Ascending aorta (tissue), 2 donors: ENCODE measurements at places on chromosomes 3 and 15. TPM values are rescaled to one million over a fixed set of nuclear protein-coding genes. Genes with fewer than 3 reads are reported as not detected.

The GRIP2 gene
- 0.21 TPM for total RNA-seq

The HESX1 gene
- total RNA-seq: not detected

- no peak for DNase-seq
These were observed 1.1 kb upstream of the WDR82 start for GRCh38 chr3:52279596-52279995.

- no peak for DNase-seq
These were observed 58.8 kb upstream of the FAM3D start for GRCh38 chr3:58725326-58725853.

DNA sequence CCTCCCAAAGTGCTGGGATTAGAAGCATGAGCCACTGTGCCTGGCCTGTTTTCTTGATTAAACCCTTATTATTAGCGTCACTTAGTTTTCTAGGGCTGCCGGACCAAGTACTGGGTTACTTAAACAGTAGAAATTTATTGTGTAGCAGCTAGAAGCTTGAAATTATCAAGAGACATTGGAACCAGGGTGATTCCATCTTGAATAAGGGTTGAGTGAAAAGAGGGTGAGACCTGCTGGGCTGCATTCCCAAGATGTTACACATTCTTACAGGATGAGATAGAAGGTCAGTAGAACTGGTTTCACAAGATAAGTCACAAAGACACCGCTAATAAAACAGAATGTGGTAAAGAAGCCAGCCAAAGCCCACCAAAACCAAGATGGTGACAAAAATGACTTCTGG lies 18.6 kb upstream of the FSTL1 start:
- DNase-seq: no peak

GRCh38 chr3:64398006-64398405 lies 172.7 kb upstream of the PRICKLE2 start:
- no peak for DNase-seq

DNA sequence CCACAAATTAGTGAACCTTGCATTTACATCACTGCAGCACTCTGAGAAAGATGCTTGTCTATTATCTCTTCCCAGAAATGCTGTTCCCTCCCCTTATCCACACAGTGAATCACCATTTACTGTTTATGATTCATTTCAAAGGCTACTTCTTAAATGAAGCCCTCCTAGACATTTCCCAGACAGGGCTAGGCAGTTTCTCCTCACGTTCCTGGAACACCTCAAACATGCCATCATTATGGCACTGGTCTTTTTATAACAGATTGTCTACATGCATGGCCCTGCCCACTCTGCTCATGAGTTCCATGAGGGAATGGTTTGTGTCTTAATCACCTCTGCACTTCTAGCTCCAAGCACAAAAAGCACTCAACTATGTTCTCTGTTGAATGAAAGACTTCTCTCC lies 32.2 kb upstream of the TM2D3 start:
- no peak for DNase-seq
